ENCODE measurements at places on chromosomes 1 and 21. TPM values are rescaled to one million over a fixed set of nuclear protein-coding genes. Genes with fewer than 3 reads are reported as not detected.

DNA sequence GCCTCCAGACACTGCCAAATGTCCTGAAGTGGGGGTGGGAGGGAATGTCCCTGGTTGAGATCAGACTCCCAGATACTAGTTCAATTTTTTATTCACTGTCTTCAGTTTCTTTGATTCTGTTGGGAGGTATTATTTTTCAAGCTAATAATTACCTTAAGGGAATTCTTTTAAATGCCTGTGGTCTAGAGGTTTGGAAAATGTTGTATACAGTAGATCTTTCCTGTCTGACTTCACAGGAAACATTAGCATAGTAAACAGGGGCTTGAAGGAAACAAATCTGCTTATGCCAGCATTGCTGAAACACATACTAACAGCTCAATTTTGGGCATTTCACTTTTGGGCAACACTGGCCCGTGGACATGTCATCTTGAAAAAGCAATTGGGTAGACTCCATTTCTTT lies 84.3 kb upstream of the HP1BP3 start:
- no peak overlapping the region for H3K27ac ChIP-seq
- no peak overlapping the region for H3K4me3 ChIP-seq
- H3K4me1 ChIP-seq = peaks cover 6% of the 10 kb centered on the region
- no peak for DNase-seq

DNA sequence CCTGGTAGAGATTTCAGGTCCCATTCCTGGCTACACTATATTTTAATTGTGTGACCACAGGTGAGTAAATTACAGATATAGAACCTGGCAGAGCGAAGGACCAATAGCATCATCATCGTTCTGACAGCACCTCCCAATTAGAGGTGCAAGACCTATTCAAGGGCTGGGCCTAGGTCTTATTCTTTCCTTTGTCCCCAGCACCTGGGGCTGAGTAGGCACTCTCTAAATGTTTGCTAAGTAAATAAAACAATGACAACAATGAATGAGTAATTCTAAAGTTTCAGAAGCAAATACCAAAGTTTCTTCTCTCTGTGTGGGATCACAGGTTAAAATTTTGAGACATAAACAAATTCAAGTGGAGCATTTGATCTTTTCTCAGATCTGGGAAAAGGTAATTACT lies 32.7 kb downstream of the BEND5 start:
- H3K4me3 ChIP-seq = no peak overlapping the region
- no peak overlapping the region for H3K27ac ChIP-seq
- H3K36me3 ChIP-seq = peaks cover 9% of the 10 kb centered on the region
- no peaks in the 10 kb centered on the region for H3K4me1 ChIP-seq

DNA sequence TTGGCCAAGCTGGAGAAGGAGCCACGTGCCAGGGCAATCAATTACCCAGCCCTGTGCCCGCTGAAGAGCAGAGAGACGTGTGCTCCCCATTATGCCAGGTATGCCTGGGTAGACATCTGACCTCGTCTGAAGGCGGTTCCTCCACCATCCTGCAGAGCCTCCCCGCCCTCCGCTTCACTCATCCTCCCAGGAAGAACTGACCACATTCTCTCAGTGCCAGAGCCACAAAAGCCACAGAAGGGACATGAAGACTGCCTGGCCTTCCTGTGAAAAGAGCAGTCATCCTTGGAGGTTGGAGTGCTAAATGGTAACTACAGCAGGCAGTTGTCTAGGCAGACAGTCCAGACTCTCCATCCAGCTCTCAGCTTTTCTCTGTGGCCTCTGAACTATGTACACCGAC lies 12.0 kb downstream of the SYT2 start:
- DNase-seq = no peak
- no peak overlapping the region for H3K27ac ChIP-seq
- H3K4me1 ChIP-seq = peaks cover 7% of the 10 kb centered on the region
- no peaks in the 10 kb centered on the region for H3K36me3 ChIP-seq
- H3K4me3 ChIP-seq = peak overlapping the region; percentile 8

FAM3B gene
- total RNA-seq = not detected

- no peaks in the 10 kb centered on the region for H3K4me1 ChIP-seq
- no peak overlapping the region for H3K4me3 ChIP-seq
- H3K36me3 ChIP-seq = no peaks in the 10 kb centered on the region
- DNase-seq = no peak
Measured at GRCh38 chr1:182281541-182281940, 110.0 kb downstream of the GLUL start.

DNA sequence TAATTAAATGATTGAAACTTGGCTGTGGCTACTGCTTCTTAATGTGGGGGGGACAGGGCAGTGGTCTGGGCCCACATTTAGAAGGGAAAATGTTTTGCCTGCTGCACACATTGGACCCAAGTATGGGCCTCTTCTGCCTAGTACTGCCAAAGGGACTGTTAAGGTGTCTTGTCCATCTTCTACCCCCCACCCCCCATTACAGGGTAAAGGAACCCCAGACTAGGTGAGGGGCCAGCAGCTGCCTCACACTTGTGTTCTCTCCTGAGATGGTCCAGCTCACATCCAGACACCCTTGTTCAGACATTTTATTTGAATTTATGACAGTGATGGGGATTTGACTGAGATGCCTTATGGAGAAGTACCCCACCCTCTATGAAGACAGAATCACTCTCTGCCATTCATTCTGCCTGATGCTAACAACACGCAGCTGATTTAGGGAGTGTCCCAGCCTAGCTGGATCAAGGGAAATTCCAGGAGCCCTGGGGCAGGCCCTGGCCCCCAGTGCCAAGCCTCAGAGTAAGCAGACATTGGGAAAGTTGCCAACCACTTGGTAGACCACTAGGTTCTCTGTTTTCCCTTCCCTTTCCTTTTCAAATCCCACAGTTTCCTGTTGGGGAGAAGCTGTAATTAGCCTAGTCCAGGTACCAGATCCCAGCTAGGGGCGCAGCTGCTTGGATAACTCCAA lies 42.1 kb downstream of the YARS1 start:
- no peak for DNase-seq
- peaks cover 53% of the 10 kb centered on the region for H3K36me3 ChIP-seq
- H3K4me3 ChIP-seq = no peak overlapping the region
- no peak overlapping the region for H3K27ac ChIP-seq
- peaks cover 16% of the 10 kb centered on the region for H3K4me1 ChIP-seq

CRYAA gene
- total RNA-seq = not detected

S100A1 gene
- total RNA-seq = not detected

FAM151A gene
- not detected for total RNA-seq

DOP1B gene
- total RNA-seq = 17.5 TPM

DNA sequence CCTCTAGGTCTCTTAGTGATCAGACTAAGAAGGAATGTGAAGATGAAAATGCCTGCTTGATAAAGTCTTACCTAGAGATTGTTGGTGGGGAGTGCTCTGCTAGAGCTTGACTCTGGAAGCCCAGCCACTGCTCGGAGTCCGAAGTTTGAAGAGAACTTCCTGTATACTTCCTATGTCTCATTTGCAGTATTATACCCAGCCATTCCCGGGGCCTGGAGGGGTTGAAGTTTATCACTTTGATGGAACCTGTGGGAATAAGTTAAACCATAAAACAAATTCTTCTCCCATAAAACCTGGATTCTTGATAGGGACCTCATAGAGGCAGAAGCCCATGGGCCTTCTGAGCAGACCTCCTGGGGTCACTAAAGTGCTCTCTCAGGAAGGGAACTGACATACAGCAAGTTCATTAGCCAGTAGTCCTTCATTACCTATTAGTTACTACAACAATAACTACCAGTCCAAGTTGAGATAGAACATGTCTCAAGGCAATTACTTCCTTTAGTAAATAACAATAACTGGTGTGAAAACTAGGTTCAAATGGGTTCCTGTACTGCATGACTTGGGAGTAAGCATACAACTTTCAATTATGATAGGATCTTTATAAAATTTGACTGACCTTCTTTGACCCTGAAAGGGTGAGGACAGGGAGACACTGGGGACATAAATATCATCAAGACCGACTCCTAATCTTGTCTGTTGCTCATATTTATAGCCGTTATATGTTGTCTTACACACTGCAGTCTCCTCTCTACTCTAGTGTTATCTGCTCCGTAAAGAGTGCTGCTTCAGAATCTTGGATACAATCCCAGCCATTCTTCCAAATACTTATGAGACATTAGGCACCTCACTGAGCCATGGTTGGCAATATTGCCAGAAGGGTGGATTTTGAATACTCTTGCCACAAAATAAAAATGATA lies at the start of gene OR6N1:
OR6N1 (minus strand) TSS at position 246 of the 917 bp plus-strand sequence. CDS start 5,513 bp downstream, outside the sequence.
- peaks cover 16% of the 10 kb centered on the region for H3K27me3 ChIP-seq
- H3K4me3 ChIP-seq = no peak within 1 kb of the TSS
- no peaks in the 10 kb centered on the region for H3K36me3 ChIP-seq
- DNase-seq = no peak
- H3K4me1 ChIP-seq = no peaks in the 10 kb centered on the region
- H3K27ac ChIP-seq = no peak within 1 kb of the TSS

DNA sequence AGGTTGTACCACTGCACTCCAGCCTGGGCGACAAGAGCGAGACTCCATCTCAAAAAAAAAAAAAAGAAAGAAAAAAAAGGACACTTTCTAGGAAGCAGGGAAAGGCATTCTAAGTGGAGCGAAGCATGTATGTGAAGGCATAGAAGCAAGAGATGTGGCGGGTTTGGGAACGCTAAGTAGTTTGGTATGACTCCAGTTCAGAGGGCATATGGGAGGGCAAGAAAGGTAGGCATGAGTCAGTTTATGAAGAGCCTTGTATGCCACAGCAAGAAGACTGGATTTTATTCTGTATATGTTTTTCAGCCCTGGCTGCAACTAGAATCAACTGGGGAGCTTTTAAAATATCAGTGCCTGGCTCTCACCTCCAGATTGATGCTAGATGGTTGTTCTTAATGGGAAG lies 4.4 kb upstream of the ELOVL1 start:
- H3K27ac ChIP-seq = no peak overlapping the region
- no peak overlapping the region for H3K4me3 ChIP-seq
- H3K36me3 ChIP-seq = peaks cover 18% of the 10 kb centered on the region
- peaks cover 11% of the 10 kb centered on the region for H3K4me1 ChIP-seq

DNA sequence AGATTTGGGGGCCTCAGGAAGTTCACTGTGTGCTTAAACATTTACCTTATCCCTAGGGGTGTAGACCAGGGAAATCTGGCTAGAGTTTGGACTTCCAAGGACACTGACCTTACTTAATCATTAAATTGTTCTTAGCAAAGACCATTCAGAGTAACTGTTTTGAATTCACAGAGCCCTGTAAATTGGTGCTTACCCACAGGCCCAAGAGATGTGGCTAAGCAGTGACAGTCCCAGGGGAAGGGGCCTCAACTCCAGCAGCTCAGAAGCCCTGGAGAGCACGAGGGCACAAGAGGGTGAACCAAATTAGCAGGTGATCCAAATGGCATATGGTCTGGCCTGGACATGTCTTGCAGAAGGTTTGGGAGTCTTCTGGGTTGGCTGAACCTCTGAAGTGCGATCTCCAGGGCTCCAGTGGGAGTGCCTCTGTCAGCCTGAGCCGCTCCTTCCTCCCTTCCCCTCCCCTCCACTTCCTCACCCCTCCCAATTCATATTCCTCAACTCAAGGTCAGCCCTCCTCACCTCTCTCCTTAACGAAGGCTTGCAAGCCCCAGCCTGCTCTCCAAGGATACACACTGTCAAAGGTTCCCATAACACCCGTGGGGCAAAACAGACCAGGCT lies 4.3 kb downstream of the PAQR7 start:
- DNase-seq = no peak
- H3K4me1 ChIP-seq = peaks cover 3% of the 10 kb centered on the region
- no peak overlapping the region for H3K4me3 ChIP-seq

OR2L2 gene
- 0.07 TPM for total RNA-seq

PLCH2 gene
- 2.8 TPM for total RNA-seq

RNU1-4 gene
- 1,962 TPM for total RNA-seq

DNA sequence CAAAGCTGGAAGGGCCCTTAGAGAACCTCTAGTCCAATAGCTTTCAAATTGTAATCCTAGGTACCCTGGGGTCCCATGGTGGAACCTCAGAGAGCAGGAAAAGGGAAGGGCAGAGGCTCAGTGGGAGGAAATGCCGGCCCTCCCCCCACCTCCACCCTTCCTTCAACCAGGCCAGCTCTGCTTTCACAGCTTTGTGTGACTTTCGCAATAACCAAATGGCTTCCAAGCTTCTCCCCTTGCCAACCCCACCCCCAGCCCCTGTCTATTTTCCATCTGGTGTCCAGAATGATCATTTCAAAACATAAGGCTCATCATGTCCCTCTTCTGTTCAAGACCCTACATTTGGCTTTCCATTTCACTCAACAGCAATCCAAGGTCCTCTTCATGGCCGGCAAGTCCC lies 74.4 kb downstream of the CD58 start:
- H3K36me3 ChIP-seq = peaks cover 7% of the 10 kb centered on the region
- H3K27me3 ChIP-seq = no peaks in the 10 kb centered on the region
- DNase-seq = no peak
- no peak overlapping the region for H3K4me3 ChIP-seq
- peak overlapping the region; percentile 79 for H3K27ac ChIP-seq

- H3K4me3 ChIP-seq = no peak overlapping the region
- no peaks in the 10 kb centered on the region for H3K36me3 ChIP-seq
- peaks cover 2% of the 10 kb centered on the region for H3K27me3 ChIP-seq
- H3K27ac ChIP-seq = no peak overlapping the region
- H3K4me1 ChIP-seq = no peaks in the 10 kb centered on the region
Measured at GRCh38 chr1:208324005-208324404, 79.8 kb upstream of the PLXNA2 start.

DNA sequence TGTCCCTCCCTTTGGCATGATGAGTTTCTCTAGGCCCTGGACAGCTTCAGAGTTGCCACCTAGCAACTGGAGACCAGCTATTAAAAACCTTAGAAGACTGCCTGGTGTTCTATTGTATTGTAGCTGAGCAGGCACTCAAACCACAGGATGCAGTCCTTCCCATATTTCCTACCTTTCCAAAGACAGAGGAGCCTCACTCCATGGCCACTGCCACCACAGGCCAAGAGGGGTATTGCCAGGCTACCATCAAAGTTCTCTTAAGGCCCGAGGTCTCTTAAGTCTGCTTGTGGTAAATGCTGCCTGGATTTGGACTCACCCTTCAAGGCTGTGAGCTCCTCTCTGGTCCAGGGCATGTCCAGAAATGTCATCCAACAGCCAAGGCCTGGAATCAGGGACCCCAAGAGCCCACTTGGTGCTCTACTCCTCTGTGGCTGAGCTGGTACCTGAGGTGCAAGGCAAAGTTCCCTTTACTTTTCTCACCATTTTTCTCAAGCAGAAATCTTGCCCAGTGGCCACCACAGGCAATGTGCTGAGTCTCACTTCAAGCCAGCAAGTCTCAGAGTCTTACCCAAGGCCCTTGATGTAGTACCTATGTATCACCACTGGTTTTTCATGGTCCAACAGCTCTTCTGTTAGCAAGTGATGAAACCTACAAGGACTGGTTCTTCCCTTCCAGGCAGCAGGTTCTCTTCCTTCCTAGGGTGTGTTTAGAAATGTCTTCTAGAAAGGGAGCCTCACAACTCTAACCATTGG lies 269.4 kb downstream of the AMY1C start:
- H3K27me3 ChIP-seq = no peaks in the 10 kb centered on the region
- no peak for DNase-seq
- H3K4me1 ChIP-seq = no peaks in the 10 kb centered on the region
- no peaks in the 10 kb centered on the region for H3K36me3 ChIP-seq

BRINP3 gene
- total RNA-seq = not detected

GRCh38 chr1:155970531-155971167 lies 7.7 kb downstream of the ARHGEF2 start:
- peaks cover 71% of the 10 kb centered on the region for H3K36me3 ChIP-seq
- DNase-seq = peak; percentile 71
- H3K27ac ChIP-seq = peak overlapping the region; percentile 91
- H3K4me1 ChIP-seq = peaks cover 88% of the 10 kb centered on the region
- H3K4me3 ChIP-seq = peak overlapping the region; percentile 79

GRCh38 chr1:29966526-29967045 lies 730.3 kb downstream of the PTPRU start:
- DNase-seq = no peak
- no peaks in the 10 kb centered on the region for H3K27me3 ChIP-seq

TMEM240 gene
- 0.52 TPM for total RNA-seq

MNDA gene
- total RNA-seq = not detected

All from activated CD4-positive, alpha-beta T cell treated with anti-CD3 and anti-CD28 coated beads, Interleukin-2, amount 10 ng/mL, durations not matched to agents 24 days and 14 days (primary cell).